ENCODE measurements at places on chromosomes 13 and 19. TPM values are rescaled to one million over a fixed set of nuclear protein-coding genes. Genes with fewer than 3 reads are reported as not detected.
A peak's percentile ranks its signal among the peaks of the same experiment; 100 is the strongest.

DNA sequence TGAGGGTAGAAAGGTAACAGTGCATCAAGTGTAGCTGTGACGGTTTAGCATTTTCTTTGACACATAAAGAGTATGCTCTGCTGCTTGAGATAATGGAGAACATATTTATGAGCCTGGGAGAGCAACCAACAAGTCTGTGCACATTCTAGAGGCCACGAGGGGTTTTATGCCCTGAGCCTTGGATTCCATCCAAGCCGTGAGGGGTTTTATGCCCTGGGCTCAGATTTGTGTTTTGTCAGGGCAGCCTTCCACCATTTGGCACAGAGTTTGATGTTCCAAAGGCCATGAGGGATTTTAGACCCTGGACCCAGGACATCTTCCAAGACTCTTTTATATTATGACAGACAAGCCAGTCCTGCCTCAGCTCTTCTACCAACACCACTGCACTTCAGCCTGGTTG, 106.4 kb downstream of the ZNF486 start:
- DNase-seq = no peak

GRCh38 chr19:9848060-9848459, 12.9 kb downstream of the PIN1 start:
- DNase-seq = no peak

- no peak for DNase-seq
These were observed 57.3 kb downstream of the IRS2 start for GRCh38 chr13:109728791-109729731.

- no peak for DNase-seq
These were observed 466.0 kb downstream of the FOXO1 start for GRCh38 chr13:40200273-40200978.

DNA sequence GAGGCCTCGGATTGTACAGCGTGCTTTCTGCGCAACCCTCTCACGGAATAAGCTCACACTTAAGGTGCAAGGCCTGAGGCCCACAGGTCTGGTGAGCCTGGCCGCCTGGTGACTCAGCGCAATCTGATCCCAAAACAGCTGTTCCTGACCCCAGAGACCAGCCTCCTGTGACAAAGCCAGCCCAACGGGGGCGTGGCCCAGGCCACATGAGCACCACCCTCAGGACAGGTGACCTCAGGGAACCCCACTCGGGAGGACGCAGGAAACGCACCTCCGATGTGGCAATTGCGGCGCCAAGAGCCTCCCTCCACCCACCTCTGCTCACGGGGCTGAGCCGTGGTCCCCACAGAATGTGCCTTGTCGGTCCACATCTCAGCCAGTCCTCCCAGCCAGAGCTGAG, 26.4 kb downstream of the GRTP1 start:
- peak; percentile 8 for DNase-seq

- peak; percentile 12 for DNase-seq
These were observed 467.2 kb downstream of the ITGBL1 start for GRCh38 chr13:101919541-101920181.

GRCh38 chr19:20060282-20060681, 17.5 kb upstream of the ZNF90 start:
- DNase-seq = no peak

DNA sequence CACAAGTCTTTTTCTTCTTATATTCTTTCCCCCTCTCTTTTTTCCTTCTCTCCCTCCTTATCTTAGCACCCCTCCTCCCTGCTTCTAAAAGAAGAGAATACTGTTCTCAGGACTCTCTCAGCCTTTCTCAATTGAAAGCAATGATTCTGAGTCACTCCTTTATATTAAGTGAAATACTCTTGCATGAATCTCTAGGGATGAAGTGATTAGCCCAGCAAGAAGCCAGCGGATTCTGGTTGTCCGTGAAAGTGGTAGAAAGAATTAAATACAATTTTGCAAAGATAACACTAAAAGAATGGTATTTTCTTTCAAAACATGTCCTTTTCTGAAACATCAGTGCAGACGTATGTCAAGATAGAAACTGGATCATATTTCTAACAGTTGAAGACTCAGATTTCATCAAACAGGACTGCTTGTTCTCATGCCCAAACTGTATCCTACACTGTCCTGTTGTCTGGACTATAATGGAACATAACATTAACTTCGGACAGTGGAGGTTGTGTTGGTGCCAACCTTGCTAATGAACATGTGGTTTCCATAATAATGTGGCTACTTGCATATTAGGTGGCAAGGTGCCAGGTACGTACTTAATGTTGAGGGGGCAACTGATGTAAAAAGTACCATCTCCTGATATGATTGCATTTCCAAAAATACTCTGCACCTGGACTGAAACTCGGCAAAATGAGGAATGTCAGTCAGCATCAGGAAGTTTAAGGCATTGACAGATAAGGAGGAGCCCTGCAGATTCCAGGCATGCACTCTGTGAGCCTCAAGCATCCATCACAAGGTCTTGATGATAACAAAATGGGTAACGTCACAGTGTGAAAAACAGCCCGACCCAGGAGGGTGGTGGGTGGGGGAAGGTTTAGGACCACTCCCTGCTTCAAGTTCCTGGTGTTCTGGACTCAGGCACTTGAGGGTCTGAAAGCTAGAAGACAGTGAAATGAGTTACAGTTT, 357.2 kb downstream of the DLEU7 start:
- DNase-seq = peak; percentile 69

DNA sequence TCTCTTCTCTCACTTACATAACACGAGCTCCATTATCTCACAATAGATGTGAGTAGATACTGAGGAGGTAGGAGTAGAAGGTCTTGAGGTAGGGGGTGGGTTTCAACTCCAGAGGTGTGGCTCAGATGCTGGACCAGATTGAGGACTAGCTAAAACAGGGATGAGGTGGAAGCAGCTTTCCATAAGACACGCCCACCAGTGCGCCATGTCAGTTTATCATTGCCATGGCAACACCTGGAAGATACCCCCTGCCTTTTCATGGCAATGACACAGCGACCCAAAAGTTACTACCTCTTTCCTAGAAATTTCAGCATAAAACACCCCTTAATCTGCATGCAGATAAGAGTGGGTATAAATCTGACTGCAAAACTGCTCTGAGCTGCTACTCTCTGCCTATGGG, 44.1 kb downstream of the KCTD15 start:
- DNase-seq = no peak

DNA sequence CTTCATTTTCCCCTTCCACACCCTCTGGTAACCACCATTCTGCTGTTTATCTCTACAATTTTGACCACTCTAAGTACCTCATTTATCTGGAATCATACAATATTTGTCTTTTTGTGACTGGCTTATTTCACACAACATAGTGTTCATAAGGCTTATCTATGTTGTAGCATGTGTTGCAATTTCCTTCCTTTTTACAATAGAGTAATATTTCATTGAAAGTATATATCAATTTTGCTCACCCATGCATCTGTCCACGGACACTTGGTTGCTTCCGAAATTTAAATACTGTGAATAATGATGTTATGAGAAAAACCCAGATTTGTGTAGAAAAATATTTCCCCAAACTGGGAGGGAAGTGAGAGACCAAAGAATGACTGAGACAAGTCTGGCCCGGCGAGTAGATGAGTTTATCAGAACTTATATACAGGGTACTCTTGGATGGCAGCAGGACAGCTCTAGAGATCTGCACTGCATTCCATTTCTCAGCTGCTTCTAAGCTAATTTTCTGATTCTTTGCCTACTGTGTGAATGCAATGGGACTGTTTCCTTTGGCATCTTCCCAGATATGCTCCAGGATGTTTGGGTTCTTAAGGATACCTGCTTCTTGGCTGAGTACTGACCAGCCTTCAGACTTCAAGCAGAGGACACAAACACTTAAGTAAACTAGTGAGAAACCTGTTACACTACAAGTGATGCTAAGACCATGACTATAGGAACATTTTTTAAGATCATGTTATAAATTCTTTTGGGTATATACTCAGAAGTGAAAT, 834.0 kb upstream of the PCDH9 start:
- no peak for DNase-seq

DNA sequence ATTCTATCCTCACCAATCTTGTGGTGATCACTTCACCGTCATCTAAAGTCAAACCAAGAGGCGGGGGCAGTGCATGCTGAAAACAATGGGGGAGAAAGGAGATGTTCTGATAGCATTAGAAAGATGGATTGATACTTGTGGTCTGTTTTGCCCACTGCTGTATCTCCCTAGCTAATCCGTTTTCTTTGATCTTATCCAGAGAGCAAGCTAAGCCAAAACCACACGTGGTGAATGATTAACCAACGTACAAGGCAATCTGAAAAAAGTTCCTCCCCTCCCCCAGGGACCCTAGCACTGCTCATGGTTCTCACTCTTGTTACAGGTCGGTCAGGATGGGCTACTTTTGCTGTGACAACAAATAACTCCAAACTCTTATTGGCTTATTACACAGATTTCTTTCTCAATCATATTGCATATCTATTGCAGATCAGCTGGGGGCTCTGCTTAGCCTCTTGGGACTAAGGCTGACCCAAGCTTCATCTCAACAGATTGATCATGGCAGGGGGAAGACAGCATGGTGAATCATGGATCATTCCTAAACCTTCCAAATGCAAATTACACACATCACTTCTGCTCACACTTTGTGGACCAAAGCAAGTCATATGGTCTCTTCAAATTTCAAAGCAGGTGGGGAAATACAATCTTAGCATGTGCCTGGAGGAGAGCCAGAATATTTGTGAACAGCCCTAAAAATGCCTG, 11.9 kb upstream of the C13orf42 start:
- DNase-seq = peak; percentile 12

GRCh38 chr13:50917572-50917971, 8.0 kb downstream of the RNASEH2B start:
- DNase-seq = no peak

DNA sequence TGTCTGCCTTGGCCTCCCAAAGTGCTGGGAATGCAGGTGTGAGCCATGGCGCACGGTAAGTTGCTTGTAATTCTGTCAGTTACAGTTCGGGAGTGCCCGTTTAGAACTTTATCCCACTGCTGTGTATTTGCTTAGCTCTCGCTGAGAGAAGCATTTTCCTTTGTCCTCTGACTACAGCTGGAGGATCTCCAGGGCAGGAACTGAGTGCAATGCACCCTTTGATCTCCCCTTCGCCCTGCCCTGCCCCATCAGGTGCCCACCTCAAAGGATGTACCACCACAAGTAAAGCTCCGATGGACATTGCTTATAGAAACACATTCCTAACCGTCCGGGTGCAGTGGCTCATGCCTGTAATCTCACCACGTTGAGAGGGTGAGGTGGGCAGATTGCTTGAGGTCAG, 6.5 kb downstream of the BRME1 start:
- DNase-seq = no peak

DNA sequence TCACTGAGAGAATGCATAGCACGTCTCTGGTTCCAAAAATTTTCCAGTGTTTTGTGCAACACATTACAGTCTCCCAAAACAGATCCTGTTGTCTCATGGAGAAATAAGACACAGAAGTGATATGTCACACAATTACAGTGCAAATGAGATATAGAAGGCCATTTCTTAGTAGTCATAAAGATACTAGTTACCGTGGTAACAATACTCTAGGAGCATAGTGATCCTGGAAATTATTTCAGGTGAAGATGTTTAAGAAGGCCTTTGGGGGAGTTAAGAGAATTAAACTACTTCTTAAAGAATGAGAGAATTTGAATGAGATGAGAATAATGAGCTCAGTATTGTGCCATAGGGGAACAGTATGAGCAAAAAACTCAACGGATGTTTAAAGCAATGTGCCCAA, 628.0 kb upstream of the MIR17HG start:
- DNase-seq = no peak

DNA sequence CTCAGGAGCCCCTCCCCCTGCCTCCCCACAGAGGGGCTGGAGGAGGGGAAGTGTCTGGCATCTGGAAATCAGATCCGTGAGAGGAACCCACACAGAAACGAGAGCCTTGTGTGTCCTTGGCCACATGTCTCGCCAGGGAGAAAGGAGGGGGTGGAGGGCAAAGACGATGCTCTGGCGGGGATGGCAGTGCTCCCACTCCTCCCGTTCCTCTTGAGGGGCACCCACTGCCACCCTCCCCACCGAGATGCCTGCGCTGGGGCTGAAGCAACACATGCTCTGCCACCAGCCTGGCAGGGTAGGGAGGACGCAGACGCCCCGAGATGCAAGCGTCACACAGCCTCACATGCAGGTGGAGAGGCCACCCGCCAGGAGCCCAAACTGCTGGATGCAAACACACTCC, 2.8 kb downstream of the ADGRL1 start:
- DNase-seq = no peak

DNA sequence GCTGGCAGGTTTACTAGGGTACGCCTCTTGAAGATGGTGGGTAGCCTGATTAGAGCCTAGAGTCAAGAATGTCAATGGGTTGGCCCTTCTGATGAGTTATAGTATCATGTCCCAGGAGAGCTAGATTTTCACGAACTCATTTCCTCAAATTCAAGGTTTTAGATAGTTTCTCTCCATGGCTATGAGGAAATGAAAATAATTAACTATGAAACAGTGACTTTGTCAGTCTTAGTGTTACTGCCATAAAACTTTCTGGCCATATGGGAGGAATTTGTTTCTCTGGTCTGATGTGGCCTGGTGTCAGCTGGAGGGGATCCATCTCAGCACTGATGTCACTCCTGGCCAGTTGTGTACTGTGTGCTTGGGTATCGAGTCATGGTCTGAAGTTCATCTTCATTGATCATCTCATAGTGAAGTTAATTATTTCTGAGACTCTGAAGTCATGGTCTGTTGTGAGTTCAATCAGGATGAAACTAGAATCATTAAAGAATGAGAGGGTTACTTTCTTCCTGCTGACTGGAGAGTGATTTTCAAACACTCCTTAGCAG, 49.4 kb upstream of the TNFSF11 start:
- no peak for DNase-seq

- no peak for DNase-seq
These were observed 21.2 kb upstream of the C13orf46 start for GRCh38 chr13:113995051-113995601.

- peak; percentile 14 for DNase-seq
These were observed 537.3 kb downstream of the SUCLA2 start for GRCh38 chr13:47463726-47464125.

DNA sequence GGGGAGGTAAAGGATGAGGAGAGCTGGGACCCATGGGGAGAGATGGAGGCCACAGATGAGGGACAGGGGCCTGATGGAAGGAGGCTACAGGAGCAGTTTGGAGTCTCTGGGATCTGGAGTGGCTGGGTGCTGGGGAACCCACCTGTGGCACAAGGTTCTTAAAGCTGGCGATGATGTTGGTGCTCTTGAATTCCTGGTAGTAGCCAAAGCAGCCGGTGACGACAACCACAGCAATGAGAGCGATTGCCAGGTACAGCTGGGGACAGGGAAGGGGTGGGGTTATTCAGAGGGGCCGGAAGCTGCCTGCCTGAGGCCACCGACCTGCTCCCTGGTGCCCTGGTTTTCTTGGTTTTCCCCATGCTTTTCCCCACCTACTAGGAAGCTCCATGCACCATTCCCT, 2.8 kb downstream of the ATP4A start:
- no peak for DNase-seq

DNA sequence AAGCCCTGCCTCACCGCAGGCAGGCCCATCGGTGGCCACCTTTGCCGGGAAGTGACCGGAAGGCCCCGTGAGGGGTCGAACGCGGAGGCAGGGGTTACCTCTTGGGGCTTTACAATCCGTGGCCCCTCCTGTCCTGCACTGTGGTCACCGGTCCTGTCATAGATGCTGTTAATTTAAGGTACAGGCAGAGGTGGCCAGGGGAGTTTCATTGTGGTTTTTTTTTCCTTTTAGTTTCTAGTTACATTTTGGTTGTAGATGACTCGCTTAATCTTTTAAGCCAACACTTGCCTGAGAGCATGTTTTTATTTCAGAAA, 13.1 kb downstream of the COMP start:
- no peak for DNase-seq

Gene LRG1
- 0.13 TPM for total RNA-seq

Gene TEX26
- total RNA-seq = not detected

Gene NCR1
- not detected for total RNA-seq

Gene F10
- 1.1 TPM for total RNA-seq

Gene ATP1A3
- 0.19 TPM for total RNA-seq

Gene PROSER3
- 7.2 TPM for total RNA-seq

Gene TIMM29
- total RNA-seq = 34.7 TPM
